ENCODE measurements at places on chromosomes 12 and 14.

DNA sequence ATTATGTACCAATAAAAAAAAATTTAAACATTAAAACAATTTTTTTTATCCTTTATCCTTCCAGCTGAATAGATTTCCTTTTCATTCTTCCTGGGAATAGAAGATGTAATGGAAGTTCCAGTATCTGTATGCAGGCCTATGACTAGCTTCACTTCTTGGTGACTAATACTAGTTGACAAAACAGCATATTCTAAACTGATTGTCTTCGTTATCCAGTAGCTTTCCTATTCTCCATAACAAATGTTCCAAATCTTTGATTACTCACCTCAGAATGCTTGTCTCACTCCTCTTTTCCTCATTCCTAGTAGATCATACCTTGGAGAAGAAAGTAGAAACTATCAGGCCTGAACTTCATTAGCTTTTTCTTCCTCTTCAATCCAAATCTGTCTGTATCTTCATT is 70.7 kb downstream of the PLEKHA5 start:
- no peak for DNase-seq

GRCh38 chr14:100042286-100042685 is 22.9 kb upstream of the EVL start:
- no peak for DNase-seq

- DNase-seq, result no peak
These were observed 326.6 kb downstream of the BTG1 start for GRCh38 chr12:91819132-91819447.

- DNase-seq, result no peak
These were observed 36.9 kb downstream of the BCL11B start for GRCh38 chr14:99234961-99235571.

DNA sequence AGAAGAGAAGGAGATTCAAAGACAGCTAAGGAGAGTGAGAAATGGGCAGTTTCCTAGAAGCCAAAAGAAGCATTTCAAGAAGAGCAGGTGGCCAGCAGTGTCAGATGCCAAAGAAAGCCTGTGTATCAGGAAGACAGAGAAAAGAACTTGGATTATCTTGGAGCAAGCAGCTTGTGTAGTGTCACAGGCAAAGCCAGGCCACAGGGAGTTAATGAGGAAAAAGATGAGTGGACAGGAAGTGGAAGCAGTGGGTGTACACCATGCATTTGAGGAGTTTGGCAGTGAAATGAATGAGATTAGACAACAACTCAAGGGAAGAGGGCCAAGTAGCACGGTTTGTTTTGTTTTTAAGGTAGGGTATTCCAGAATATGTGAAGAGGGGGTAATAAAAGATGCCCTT is 5.6 kb upstream of the MYH7 start:
- no peak for DNase-seq

DNA sequence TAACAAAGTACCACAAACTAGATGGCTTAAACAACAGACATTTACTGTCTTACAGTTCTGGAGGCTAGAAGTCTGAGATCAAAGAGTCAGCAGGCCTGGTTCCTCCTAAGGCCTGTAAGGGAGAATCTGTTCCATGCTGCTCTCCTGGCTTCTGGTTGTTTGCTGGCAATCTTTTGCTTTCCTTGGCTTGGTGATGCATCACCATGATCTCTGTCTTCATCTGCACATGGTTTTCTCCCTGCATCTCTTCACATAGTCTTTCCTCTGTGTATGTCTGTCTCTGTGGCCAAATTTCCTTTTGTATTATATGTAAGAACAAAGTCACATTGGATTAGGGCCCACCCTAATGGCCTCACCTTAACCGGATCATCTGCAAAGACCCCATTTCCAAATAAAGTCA is 168.5 kb downstream of the CAPZA3 start:
- DNase-seq, result no peak

DNA sequence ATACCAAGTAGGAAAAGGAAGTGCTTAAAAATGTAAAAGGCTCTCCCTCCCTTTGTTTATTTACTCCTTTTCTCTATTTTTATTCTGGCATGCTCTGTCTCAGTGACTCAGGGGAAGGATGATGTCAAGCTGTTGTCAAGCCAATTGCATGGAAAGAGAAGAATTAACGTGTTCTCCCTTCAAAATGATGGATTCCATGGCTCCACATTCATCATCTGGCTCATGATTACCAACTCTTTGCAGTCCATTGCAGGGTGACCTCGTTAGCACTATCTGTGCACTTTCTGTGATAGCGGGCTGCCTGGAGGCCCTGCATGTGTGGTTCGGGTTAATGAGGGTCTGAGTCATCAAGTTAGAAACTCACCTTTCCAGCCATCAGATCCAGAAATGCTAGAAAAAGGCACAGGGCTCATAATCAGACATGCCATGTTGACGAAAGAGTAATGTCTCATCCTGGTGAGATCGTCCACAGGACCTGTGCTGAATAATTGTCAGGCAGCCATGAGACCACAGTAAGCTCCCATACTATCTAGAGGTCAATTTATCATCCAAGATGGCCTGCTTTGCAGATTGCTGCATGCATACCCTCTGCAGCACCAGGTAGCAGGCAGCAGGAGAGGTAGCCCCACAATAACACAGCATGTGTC is 79.2 kb upstream of the BTG1 start:
- DNase-seq, result no peak

DNA sequence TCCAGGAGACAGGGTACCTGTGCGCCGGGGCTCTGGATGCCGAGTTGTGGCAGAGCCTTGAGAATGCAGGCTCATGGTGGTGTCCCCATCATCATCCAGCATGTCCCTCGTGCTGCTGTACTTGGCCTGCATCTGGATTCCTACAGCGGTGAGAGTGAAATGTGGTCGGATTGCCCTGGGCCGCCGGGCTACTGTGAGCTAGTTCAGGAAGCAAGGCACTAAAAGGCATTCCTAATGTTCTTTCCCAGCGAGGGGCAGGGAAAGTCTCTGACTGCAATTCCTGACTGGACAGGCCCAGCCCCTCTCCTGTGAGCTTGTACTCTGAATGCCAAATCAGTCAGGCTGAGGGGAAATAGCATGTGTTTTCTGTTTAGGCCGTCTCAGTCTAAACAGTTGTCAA is at the start of gene CLEC1A:
CLEC1A (minus strand) TSS at position 195 of the 400 bp plus-strand sequence; CDS start at position 132, 63 bp downstream.
- no peak for DNase-seq

Data from GM13976 (cell line).